ENCODE measurements at places on chromosomes 3 and 15.

DNA sequence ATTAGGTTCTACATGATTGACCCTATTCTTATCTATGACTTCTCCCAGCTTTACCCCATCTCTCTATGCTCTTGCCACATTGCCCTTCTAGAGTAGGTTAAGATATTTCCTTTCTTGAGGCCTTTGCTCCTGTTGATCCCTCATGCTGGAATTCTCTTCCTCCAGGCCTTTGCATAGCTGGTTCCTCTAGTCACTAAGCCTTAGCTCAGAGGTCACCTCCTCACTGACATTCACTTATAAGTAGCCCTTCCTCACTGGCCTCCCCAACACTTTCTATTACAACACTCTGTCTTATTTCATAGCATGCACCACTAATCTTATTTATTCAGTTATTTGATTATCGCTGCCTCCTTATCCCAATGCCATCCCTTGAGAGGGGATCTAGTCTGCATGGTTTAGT lies 228.4 kb upstream of the COL8A1 start:
- no peak for DNase-seq

GRCh38 chr3:165210132-165210531 lies 13.9 kb upstream of the SLITRK3 start:
- DNase-seq = no peak

DNA sequence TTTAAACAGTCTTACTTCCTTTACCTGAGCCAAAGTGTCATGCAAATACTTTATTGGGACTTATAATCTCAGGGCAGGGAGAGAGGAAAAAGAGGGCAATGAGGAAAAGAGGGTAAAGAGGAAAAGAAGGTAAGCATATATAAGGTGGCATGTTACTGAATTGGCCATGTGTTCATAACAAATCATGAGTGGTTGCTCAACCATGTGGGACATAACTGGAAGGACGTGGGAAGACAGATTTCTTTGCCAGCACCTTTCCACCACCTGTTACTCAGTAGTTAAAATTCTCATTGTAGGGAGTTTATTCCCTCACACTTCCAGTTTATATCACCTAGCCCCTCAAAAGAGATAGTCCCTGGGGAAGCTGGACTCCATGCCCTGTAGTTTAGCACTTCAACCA lies 54.7 kb upstream of the TPRG1 start:
- DNase-seq = no peak

DNA sequence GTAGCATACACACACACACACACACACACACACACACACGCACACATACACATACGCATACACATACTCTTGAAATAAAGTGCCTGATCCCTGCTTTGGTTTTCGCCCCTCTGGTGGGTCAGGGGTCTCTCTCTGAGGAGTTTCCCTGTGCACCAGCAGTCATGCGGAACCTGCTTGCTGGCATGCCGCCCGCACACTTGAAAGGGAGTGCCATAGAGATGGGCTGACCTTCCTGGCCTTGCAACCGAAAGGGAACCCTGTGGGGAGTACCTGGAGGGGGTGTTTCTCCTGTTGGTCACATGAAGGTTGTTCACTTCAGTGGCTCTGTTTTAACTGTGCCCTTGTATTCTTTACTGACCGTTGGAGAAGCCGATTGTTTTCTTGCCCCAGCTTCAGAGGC lies 752.3 kb downstream of the NR2F2 start:
- no peak for DNase-seq

All from stimulated activated CD4-positive, alpha-beta T cell treated with anti-CD3 and anti-CD28 coated beads, Interleukin-12 subunit alpha, Interleukin-12 subunit beta, amount 100 ng/mL, for 48 hours (primary cell).